ENCODE measurements at places on chromosomes 13 and 19. TPM values are rescaled to one million over a fixed set of nuclear protein-coding genes. Genes with fewer than 3 reads are reported as not detected.

Gene CEACAM16
- not detected for polyA plus RNA-seq

Gene BCL2L12
- polyA plus RNA-seq = 5.8 TPM

Gene ATP4A
- polyA plus RNA-seq = not detected

Gene SBK3
- polyA plus RNA-seq = not detected

- no peaks in the 10 kb centered on the region for H3K4me1 ChIP-seq
- H3K4me3 ChIP-seq = no peak overlapping the region
- no peak overlapping the region for H3K27ac ChIP-seq
- H3K36me3 ChIP-seq = no peaks in the 10 kb centered on the region
- DNase-seq = no peak
Observed at GRCh38 chr13:70189981-70190380, 81.7 kb upstream of the KLHL1 start.

GRCh38 chr19:10011974-10012373 is 1.3 kb upstream of the RDH8 start:
- H3K36me3 ChIP-seq = no peaks in the 10 kb centered on the region
- no peak overlapping the region for H3K4me3 ChIP-seq
- H3K27me3 ChIP-seq = no peaks in the 10 kb centered on the region
- no peak overlapping the region for H3K27ac ChIP-seq

DNA sequence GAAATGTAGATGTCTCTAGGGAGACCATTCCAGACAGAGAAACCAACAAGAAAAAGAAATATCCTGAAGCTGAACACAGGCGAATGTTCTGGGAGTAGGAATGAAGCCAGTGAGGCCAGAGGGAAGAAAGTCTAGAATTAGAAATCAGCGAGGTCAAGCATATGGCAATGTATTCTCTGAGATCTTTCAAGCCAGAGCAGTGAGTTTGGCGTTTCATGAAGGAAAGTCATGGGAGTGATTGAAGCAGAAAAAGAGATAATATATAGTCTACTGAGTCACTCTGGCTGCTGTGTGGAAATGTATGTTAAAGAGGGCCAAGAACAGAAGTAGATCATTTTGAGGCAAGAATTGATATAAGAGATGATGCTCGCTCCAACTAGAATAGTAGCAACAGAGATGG is 576.0 kb downstream of the PCDH17 start:
- no peak overlapping the region for H3K4me3 ChIP-seq
- H3K27me3 ChIP-seq = no peaks in the 10 kb centered on the region
- H3K4me1 ChIP-seq = no peaks in the 10 kb centered on the region
- no peak overlapping the region for H3K27ac ChIP-seq
- no peaks in the 10 kb centered on the region for H3K36me3 ChIP-seq
- DNase-seq = no peak

DNA sequence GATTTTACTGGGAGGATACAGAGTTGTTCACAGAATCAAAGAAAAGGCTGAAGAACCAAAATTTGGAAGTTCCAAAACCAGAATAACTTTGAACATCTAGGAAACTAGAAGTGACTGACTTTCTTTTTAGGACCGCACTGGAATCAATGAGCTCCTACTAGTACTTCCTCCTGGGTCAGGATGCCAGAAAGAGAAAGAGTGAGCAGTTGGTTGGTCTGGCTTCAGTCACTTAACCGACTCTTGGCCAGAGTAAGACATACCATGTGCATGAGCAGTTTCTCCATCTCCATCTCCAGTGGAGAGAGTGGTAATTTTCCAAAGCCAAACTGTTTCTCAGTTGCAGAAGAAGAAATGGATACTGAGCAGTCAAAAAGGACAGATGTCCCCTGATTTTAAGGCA is 27.1 kb upstream of the MTUS2 start:
- DNase-seq = no peak
- H3K4me1 ChIP-seq = no peaks in the 10 kb centered on the region
- no peak overlapping the region for H3K27ac ChIP-seq
- no peaks in the 10 kb centered on the region for H3K27me3 ChIP-seq
- no peak overlapping the region for H3K4me3 ChIP-seq

GRCh38 chr13:35912841-35913240 is 218.3 kb downstream of the DCLK1 start:
- DNase-seq = no peak
- H3K4me1 ChIP-seq = no peaks in the 10 kb centered on the region
- no peaks in the 10 kb centered on the region for H3K27me3 ChIP-seq
- no peaks in the 10 kb centered on the region for H3K36me3 ChIP-seq
- no peak overlapping the region for H3K4me3 ChIP-seq
- H3K27ac ChIP-seq = no peak overlapping the region

- no peak overlapping the region for H3K4me3 ChIP-seq
- H3K36me3 ChIP-seq = peaks cover 9% of the 10 kb centered on the region
- no peaks in the 10 kb centered on the region for H3K4me1 ChIP-seq
- H3K27ac ChIP-seq = no peak overlapping the region
- DNase-seq = no peak
- H3K27me3 ChIP-seq = no peaks in the 10 kb centered on the region
Observed at GRCh38 chr13:29530901-29531300, 64.6 kb downstream of the SLC7A1 start.

DNA sequence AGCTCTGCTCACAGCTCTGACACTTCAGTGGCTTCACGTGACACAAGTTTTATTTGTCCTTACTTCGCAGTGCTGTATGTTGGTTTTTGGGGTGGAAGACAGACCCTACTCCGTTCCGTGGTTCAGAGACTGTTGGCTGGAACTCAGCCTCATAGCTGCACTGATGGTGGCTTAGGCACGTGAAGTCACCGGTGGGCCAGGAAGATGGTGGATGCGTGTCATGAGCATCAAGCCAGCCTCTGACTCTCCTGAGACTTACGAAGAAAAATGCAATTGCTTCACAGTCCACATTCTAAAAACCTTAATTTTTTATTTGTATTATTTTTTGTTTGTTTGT is 161.4 kb upstream of the SOX1 start:
- no peaks in the 10 kb centered on the region for H3K27me3 ChIP-seq
- H3K27ac ChIP-seq = no peak overlapping the region
- no peaks in the 10 kb centered on the region for H3K36me3 ChIP-seq
- no peak for DNase-seq
- H3K4me3 ChIP-seq = no peak overlapping the region
- no peaks in the 10 kb centered on the region for H3K4me1 ChIP-seq

GRCh38 chr19:17125728-17126677 is 50.4 kb downstream of the MYO9B start:
- H3K4me3 ChIP-seq = no peak overlapping the region
- H3K36me3 ChIP-seq = no peaks in the 10 kb centered on the region
- no peaks in the 10 kb centered on the region for H3K27me3 ChIP-seq
- H3K27ac ChIP-seq = peak overlapping the region; percentile 79

All from aorta (tissue), 5 donors.